ENCODE measurements at places on chromosomes 6 and 20.
A peak's percentile ranks its signal among the peaks of the same experiment; 100 is the strongest.

DNA sequence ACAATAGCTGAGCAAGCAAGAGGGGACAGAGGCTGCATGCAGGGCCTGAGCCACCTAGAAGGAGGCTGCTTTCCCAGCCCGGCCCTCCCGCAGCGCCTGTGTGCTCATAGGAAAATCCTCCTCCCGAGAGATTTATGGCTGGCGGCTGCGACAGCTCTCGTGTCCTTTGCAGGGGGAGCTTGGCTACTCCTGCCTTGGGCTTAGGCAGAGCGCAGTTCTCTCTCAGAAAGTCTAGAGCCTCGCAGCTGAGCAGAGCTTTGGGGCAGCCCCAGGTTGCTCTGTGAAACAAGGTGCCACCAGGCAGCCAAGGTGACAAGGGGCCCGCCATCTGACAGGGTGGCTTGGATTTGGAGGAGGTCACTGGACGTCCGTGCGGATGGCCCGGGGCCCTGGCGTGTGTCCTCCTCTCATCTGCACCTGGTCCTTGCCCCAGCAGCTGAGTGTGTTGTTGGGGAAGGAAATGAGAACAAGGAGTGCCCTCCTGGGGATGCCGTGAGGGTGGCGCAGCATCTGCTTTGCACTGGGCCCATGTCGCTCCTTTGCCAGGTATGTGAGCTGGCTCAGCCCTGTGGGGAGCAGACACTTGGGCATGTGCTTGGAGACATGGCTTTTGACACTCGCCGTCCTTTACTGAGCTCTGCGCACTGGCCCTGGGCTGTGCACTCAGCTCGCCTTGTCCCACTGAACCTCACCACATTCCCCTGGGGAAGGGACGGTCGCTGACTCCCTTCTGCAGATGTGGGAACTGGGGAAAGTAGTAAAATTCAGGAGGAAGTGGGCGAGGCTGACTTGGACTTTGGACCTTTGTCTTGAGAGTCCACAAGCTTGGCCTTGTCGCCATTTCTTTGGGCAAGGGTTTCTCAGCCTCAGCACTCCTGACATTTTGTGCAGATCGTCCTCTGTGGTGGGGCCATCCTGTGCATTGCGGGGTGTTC lies 41.9 kb downstream of the EDN3 start:
- DNase-seq = no peak

DNA sequence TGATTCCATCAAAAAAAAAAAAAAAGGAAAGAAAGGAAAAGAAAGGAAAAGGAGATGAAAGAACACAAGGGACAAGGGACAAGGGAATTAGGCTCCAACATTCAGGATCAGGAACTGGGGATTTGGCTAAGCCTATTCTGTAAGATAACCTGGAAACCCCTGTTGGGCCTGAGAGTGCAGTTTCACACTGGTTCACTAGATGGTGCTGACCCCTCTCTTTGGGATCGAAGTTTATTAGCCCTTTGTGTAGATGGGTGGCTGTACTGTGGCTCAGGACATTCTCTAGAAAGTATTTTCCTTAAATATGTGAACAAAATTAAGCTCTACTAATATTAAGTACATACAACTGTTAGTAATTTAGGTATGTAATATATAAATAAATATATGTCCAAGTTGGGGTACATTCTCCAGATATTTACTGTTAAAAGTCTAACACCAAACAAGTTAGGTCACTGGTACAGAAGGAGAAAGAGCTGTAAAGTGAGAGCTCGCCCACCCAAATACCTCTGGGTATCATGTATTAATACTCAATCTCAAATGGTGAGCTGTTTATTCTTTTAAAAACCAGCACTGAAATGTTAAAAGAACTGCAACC lies 6.3 kb downstream of the OR2A4 start:
- no peak for DNase-seq

GRCh38 chr20:8587810-8588209 lies 455.7 kb downstream of the PLCB1 start:
- no peak for DNase-seq

DNA sequence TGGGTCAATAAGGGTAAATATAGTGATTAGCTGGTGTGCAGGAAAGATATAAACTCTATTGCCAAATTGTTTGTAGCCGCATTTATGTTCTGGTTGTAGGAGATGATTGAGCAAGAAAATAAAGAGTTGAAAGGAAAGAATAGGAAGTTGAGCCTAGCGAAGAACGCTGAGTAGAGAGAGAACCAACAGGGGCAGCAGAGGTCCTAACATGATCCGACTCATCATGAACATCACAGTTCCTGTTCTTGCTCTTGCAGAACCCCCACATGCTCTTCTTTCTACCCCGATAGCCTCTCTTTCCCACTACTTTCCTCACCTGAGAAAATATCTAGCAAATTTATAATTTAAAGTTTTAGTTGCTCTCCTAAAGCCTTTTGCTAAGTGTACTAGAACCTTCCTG lies 9.9 kb upstream of the ID4 start:
- DNase-seq = no peak

DNA sequence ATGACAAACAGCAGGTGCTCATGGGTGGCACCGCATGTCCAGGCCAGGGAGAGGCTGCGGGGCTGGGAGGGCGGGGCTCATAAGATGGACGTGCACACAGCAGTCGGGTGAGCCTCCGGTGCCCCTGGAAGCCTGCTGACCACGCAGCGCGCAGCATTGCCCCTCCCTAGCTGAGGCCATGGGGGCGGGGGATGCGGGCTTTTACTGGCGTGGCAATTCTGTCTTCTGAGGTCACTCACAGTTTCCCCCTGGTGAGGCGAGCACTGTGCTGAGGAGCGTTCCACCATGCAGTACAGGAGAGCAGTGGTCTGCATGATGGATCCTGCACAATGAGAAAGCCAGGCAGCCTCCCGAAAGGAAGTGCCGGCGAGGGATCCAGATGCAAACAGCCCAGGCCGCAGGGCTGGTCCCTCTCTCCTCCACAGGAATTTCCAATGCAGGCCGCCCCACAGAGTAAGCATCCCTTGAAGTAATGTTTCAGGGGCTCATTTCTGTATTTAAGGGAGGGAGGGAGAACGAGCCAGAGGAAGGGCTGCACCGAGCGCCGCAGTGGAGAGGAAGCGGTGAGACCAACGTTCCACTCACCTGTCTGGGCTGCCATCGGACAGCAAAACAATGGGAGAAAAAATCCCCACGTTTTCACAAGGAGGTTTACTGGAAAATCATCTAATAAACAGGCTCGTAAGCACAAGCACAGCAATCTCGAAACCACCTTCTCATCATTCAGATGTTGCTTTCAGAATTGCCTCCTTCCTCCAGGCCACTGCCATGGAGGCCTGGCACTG lies 56.0 kb downstream of the IRF4 start:
- no peak for DNase-seq

DNA sequence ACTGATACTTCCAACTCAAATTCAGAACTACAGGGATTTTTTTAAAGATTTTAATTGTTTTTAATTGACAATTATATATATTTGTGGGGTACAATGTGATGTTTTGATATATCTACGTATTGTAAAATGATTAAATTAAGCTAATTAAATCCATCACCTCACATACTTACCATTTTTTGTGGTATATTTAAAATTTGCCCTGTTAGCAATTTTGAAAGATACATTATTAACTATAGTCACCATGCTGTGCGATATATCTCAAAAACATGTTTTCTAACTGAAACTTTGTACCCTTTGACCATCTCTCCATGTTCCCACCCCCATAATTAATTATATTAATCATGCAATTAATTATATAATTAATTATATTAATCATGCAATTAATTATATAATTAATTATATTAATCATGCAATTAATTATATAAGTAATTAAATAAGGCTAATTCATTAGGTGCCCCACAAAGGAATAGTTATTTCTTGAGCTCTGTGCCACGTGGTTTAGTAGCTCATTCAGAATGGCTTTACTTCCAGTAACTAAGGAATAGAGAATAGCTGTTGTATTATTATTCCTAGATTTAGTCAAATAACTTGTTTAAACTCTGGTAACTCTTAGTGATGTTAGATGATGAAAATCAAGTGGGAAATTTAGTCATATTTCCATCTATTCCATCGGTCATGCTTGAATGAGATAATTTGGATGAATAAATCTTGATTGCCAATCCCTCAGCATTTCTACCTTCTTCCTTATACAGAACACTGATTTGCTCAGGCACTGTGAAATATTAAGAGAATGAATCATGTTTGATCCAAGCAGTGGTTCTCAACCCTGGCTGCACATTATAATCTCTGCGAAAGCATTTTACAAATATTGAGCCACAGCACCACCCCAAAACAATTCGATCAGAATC lies 25.1 kb downstream of the LOC128125822 start:
- DNase-seq = no peak

DNA sequence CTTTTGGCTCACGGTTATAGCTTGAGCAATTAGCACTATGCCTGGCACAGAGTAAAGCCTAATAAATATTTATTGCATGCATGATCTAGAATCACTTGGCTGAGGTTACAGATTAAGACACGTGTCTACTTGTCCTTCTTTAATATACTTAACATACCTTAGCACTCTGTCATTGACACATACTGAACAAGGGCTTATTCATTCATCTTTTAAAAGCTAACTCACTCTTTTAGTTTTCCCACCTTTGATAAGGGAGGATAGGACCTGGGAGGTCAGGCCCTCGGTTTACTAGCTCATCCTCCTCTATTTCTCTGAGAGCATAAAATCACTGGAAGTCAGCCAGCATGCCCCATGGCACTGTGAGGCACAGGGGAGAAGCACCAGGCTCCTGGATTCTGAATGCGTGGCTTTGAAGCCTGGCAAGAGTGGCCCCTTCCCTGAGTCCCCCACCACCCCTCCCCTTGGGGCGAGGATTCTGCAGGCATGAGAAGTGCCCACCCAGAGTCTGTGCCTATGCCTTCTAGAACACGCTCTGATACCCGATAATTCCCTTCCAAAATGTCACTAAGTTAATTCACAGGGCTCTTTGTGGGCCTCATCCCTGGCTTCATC lies 11.2 kb downstream of the ZCCHC3 start:
- no peak for DNase-seq

GRCh38 chr6:46042355-46042999 lies 26.8 kb upstream of the CLIC5 start:
- DNase-seq = no peak

GRCh38 chr20:60108397-60108796 lies 150.2 kb downstream of the CDH26 start:
- DNase-seq = no peak

DNA sequence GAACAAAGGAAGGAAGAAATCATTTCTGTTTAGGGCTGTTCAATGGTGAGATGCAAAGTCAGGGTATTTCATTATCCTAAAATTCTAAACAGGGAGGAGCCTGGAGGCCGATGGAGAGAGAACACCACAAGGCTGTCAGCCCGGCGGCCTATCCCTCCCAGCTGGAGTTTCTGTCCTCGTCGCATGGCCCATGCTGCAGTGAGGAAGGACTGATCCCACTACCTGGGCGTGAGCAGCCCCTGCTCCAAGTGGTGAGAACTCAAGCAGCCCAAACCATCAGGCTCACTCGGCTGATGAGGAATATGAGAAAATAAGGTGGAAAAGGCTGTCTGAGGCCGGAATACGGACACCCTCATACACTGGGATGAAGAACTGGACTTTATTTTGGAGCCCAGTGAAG lies 30.8 kb downstream of the DIDO1 start:
- DNase-seq = no peak

DNA sequence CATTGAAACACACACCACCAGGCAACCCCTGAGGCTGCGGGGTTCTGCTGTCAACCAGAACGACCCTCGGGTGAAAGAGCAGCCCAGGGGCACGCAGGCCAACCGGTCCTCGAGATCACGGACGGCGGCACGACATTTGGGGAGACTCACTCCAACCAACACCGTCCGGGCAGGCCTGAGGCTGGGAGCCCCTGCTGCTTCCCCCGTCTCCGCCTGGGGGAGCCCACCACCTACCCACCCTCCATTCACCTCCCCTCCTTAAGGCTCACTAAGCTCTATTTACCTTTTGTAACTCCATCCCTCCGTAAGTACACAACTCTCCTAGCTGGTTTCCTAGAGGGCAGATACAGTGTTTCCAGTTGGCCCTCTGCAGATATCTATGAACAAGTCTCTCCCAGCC lies 971.3 kb upstream of the DEFB115 start:
- no peak for DNase-seq

DNA sequence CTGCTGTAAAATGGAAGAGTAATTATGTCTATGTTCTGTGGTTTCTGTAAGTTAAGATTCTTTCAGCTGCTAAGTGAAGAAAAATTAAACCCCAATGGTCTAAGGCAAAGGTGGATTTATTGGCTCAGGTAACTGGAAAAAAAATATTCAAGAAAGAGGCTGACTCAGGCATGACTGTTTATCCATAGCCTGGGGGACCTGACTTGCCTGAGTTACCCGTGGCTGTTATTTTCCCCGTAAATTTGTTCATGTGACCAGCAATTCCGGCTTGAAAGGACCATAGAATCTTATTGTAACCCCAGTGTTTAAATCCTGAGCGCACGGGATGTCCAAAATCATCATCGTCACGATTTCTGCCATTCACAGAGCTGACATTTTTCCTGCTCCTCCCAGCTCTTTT lies 32.3 kb upstream of the SULF2 start:
- DNase-seq = no peak

- DNase-seq = no peak
These were observed 77.6 kb upstream of the FYN start for GRCh38 chr6:111950661-111951496.

DNA sequence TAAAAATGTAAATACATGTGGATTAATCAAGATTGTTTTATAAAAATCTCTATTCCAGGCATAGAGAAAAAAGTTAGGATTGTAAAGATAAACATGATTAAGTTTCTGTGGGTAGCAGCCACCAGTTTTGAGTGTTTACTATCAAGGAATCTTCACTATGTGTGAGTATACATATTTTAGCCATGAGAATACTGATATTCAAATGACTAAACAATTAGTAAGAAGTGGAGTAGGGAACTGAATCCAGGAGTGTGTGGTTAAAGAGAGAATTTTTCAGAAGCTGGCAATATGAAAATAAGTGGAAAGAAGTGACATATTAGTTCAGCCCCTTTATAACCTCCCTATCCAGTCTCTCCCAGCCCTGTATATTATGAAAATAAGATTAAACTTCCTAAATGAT lies 10.3 kb downstream of the ELOVL2 start:
- DNase-seq = no peak

GRCh38 chr6:26575494-26575939 lies 21.2 kb upstream of the ABT1 start:
- no peak for DNase-seq

DNA sequence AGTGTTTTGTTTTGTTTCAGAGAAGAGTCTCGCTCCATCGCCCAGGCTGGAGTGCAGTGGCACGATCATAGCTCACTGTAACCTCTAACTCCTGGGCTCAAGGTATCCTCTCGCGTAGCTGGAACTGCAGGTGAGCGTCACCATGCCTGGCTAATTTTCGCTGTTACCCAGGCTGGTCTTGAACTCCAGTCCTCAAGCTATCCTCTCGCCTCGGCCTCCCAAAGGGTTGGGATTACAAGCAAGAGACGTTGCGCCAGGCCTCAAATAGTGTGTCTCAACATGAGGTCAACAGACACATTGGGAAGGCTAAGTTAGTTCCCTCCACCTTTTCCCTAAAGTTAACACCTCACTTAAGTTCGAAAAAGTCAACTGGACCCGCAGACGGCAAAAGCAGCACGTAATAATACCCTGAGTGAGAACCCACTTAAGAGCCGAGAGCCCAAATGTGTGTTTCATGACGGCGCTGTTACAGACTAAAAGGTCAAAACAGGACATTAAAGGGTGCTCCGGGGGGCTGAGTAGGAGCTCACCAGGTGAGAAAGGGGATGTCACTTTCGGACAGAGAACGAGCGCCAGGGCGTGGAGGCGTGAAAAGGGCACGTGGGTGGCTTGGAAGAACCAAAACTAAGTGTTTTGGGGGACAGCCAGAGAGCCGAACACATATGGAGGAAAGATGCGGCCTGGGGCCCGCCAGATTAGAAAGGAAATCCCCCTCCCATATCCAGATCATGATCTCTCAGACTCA lies 499 bp downstream of the TTI1 start:
- DNase-seq = no peak

GRCh38 chr6:156776840-156777576 lies at the start of gene ARID1B:
Gene ARID1B, plus strand, starts transcription at chr6:156777378. Its CDS starts 303 bp downstream, at chr6:156777681.
- DNase-seq = peak; percentile 74
